ENCODE measurements at places on chromosomes 3 and 15.

DNA sequence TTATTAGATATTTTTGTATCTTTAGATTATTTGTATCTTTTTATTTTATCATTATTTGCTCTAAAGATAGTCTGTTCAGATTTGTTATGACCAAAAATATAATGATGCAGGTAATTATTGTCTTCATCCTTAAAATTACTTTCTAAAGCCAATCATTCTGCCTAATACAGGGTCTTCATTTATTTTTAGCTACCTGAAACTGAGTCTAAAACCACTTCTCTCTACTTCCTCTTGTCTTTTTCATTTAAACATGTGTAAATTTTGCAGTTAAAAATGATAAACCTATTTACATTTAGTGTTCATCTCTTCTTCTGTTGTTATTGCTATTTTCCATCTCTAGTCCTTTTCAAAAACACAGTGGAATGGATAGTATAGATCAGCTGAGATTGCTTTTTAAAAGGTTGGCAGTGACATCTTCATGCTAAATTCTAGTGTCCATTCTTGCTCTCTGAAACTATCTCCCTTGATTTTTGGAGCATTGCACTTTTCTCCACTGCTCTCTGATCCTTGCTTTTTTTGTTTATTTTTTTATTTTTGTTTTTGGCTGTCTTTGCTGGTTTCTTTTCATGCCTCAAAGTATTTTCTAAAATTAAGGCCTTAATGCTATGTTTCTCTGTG lies 91.8 kb downstream of the UBE2E2 start:
- no peak for DNase-seq

GRCh38 chr3:140377644-140378043 lies 300.2 kb upstream of the TRIM42 start:
- no peak for DNase-seq

GRCh38 chr3:185701611-185702261 lies 115.6 kb downstream of the SENP2 start:
- no peak for DNase-seq

DNA sequence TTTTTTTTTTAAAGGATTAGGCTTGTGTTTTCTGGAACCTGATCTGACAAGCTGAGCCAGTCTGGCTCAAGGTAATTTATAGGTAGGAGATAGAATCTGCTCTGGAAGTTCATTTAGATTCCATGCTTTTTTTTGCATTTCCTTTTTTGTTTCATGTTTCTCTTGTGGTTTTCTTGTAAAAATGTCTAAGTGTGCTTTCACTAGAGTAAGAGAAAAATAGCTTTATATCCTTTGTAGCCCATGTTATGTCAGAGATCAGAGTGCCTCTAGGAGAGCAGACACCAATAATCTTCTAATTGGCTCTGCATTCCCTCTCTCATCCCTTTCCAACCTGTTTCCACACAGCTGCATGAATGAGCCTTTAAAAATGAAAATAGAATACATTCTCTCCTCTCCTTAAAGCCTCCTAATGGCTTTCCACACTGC lies 389.8 kb upstream of the KCNMB2 start:
- no peak for DNase-seq

DNA sequence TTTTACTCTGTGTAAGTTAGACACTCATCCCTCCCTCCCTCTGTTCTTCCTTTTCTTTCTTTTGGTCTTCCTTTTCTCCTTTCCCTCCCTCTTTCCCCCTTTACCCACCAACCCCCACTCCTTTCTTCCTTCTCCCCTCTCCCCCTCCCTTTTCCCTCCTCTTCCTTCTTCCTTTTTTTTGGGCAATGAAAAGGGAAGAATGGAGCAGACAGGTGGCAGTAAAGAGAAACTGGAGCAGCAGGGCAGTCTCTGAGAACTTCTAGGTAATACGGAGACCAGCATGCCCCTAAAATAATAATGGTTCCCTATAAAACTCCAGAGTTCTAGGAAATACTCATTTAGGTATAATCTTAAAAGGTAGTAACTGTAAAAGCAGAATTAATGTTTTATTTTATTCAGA lies 11.4 kb upstream of the GPR171 start:
- DNase-seq: no peak

DNA sequence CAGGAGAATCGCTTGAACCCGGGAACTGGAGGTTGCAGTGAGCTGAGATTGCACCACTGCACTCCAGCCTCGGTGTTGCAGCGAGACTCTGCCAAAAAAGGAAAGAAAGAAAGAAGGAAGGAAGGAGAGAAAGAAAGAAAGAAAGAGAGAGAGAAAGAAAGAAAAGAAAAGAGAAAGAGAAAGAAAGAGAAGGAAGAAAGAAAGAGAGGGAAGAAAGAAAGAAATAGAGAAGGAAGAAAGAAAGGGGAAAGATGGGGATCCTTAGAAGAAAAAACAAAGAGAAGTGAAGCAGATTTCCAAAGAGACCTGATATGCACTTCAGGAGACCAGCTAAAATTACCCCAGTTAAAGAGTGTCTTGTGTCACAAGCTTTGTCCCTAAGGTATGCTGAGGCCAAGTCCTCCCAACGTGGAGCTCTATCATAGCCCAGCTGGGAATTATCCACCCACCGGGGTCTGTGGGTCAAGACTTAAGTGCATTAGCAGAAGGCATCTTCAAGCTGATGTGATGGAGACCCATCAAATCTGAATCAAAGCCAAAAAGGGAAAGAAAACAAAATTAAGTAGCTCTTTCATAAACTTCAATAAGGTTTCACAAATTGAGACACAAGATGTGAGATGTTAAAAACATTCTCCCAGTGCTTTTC lies 17.8 kb upstream of the AKAP13 start:
- no peak for DNase-seq

DNA sequence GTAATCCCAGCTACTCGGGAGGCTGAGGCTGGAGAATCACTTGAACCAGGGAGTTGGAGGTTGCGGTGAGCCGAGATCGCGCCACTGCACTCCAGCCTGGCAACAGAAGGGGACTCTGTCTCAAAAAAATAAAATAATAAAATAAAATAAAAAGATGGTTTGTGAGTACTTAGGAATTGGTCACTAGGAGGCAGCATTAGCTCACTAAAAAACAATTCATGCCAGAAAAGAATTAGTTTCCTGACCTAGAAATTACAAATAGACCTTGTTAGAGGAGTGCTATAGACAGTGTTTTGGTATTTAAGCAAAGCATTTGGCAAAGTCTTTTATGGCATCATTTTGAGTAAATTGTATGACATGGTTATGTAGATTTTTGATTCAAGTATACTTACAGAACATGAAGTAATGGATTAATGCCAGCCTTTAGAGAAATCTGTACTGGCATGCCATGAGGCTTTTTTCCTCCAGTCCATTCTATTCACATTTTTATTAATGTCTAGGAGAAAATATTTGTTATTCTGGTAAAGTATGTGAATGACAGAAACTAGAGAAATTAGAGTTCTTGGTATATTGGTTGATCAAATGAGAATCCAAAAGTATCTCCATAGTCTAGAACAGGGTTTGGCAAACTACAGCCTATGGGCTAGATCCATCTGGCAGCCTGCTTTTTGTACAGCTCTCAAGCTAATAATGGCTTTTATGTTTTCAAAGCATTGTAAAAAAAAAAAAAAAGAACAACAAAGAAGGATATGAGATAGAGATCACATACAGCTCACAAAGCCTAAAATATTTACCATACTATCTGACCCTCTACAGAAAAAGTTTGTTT lies 81.6 kb downstream of the LRRC49 start:
- DNase-seq: no peak

- DNase-seq: no peak
Observed at GRCh38 chr15:80890341-80891005, 99.1 kb downstream of the MESD start.

- DNase-seq: no peak
Observed at GRCh38 chr3:30847592-30847991, 46.9 kb downstream of the GADL1 start.

GRCh38 chr3:113018536-113019181 lies 27.9 kb downstream of the GTPBP8 start:
- DNase-seq: no peak
